ENCODE measurements at places on chromosomes 4 and X. TPM values are rescaled to one million over a fixed set of nuclear protein-coding genes. Genes with fewer than 3 reads are reported as not detected.

Gene EDA
- 3.6 TPM for total RNA-seq

Gene PAK3
- 1.4 TPM for total RNA-seq

Gene SYP
- 14.6 TPM for total RNA-seq

Gene TREX2
- total RNA-seq: not detected

Gene SYTL4
- total RNA-seq: 32.8 TPM

Gene AMTN
- not detected for total RNA-seq

DNA sequence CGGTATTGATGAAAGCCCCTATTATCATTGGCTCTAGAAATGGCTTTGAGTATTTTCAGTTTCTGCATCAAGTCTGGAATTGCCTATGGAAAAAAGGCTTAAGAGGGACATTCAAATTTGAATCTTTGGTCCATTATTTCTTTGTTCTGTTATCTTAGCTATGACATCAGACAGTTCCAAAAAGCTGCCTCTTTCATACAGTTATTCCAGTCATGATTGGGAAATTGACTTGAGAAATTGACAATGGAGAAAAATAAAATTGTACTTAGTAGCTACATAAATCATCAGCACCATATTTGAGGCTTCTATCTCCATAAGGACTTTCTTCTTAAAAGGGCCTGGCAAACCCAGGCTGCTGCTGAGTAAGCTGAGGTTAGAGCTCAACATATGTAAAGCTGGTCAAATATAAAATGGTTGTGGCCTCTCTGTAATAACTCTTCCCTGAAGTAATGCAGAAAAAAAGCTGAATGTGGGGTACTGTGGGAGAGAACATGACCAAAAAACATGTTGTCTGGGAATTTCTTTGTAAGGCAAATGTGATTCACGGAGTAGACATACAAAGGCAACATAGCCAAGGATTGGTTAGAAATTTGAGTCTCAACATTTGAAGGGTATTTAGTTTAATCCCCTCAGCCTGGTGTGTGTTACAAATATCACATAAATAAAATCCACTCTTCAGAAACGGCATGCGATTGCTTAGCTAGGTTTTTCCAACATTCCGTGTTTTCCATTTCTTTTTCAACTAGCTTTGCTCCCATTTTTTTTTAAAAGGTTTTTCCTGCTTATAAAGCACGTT is 100.9 kb downstream of the LNX1 start:
- H3K27ac ChIP-seq: no peak overlapping the region
- no peaks in the 10 kb centered on the region for H3K27me3 ChIP-seq
- DNase-seq: no peak
- H3K36me3 ChIP-seq: no peaks in the 10 kb centered on the region

- H3K4me3 ChIP-seq: no peak overlapping the region
- H3K27me3 ChIP-seq: no peaks in the 10 kb centered on the region
- no peaks in the 10 kb centered on the region for H3K4me1 ChIP-seq
- no peak overlapping the region for H3K27ac ChIP-seq
These were observed 1336.3 kb upstream of the AGA start for GRCh38 chr4:178778496-178778895.

GRCh38 chr4:168221301-168221700 is 97.3 kb downstream of the DDX60 start:
- DNase-seq: no peak
- no peak overlapping the region for H3K4me3 ChIP-seq
- peaks cover 3% of the 10 kb centered on the region for H3K4me1 ChIP-seq
- H3K27ac ChIP-seq: no peak overlapping the region

GRCh38 chr4:13966231-13967195 is 339.0 kb upstream of the BOD1L1 start:
- no peaks in the 10 kb centered on the region for H3K4me1 ChIP-seq
- no peaks in the 10 kb centered on the region for H3K27me3 ChIP-seq
- H3K27ac ChIP-seq: no peak overlapping the region
- no peak for DNase-seq
- H3K4me3 ChIP-seq: no peak overlapping the region
- H3K36me3 ChIP-seq: no peaks in the 10 kb centered on the region

- no peak overlapping the region for H3K27ac ChIP-seq
- H3K36me3 ChIP-seq: no peaks in the 10 kb centered on the region
- no peak overlapping the region for H3K4me3 ChIP-seq
- no peaks in the 10 kb centered on the region for H3K27me3 ChIP-seq
These were observed 320.1 kb upstream of the NDST4 start for GRCh38 chr4:115433491-115433890.

GRCh38 chrX:58025979-58026378 is 115.7 kb upstream of the ZXDA start:
- H3K27ac ChIP-seq: no peak overlapping the region
- no peak for DNase-seq

- H3K36me3 ChIP-seq: no peaks in the 10 kb centered on the region
- H3K4me3 ChIP-seq: no peak overlapping the region
- H3K4me1 ChIP-seq: no peaks in the 10 kb centered on the region
- no peak overlapping the region for H3K27ac ChIP-seq
- H3K27me3 ChIP-seq: no peaks in the 10 kb centered on the region
These were observed 262.5 kb upstream of the TEX13A start for GRCh38 chrX:105483011-105483410.

DNA sequence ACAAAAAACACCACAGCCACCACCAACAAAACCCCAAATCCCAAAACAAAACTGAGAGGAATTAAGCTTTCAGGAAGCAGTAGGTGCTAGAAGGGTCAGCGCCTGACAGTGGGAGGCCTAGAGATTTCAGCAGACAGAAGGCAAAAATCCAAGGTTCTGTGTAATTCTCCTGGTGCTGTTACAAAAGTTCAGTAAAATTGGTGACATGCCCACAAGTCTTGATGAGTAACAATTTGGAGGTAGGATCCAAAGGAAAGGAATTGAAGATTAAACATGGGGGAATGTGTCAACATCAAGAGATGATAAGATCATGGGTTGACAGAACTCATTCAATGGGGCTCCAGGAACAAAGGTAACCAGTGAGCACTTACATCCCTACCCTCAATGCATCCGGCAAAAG is 653.8 kb upstream of the CPEB2 start:
- H3K27ac ChIP-seq: no peak overlapping the region
- no peaks in the 10 kb centered on the region for H3K27me3 ChIP-seq
- H3K36me3 ChIP-seq: no peaks in the 10 kb centered on the region
- no peak overlapping the region for H3K4me3 ChIP-seq

All from sigmoid colon (tissue), 7 donors.